Neural crest cell (in vitro differentiated cells): ENCODE measurements at places on chromosomes 6 and 20. TPM values are rescaled to one million over a fixed set of nuclear protein-coding genes. Genes with fewer than 3 reads are reported as not detected.

DNA sequence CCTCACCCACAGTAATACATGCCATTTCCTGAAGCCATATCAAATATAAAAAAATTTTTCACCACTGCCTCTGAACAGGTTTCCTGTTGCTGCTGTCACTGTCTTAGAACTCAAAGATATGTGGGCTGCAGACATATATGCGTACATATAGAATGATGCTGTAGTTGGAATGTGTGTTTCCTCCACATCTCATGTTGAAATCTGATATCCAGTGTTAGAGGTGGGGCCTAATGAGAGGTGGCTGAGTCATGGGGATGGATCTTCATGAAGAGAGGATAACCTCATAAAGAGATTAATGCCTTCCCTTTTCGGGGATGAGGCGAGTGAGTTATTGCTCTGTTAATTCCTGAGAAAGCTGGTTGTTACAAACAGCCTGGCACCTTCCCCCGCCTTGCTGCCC is 7.7 kb upstream of the SCP2D1 start:
- no peak overlapping the region for H3K4me3 ChIP-seq
- no peaks in the 10 kb centered on the region for H3K4me1 ChIP-seq
- H3K27ac ChIP-seq: peak overlapping the region; percentile 50
- no peak for DNase-seq
- H3K36me3 ChIP-seq: no peaks in the 10 kb centered on the region

DNA sequence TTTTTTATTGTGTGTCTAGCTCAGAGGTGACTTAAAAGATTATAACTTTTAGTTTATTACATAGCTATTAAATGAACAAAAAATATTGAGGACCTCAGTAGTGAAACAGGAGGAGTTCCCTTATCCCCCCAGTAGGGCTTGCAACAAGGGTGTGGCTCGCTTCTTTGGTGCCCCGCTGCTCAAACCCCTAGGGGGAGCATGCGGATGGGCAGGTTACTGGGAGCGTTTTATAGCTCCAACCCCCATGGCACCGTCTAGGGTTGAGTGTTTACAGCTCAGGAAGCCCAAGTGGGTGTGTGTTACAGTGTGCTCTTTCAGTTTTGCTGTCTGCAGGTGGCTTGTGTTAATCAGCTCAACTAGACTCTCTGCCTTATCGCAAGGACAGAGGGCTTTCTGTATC is 1513.7 kb downstream of the GRIK2 start:
- DNase-seq: no peak
- H3K4me3 ChIP-seq: no peak overlapping the region
- H3K27ac ChIP-seq: no peak overlapping the region
- H3K4me1 ChIP-seq: no peaks in the 10 kb centered on the region
- no peaks in the 10 kb centered on the region for H3K36me3 ChIP-seq
- H3K27me3 ChIP-seq: no peaks in the 10 kb centered on the region

DNA sequence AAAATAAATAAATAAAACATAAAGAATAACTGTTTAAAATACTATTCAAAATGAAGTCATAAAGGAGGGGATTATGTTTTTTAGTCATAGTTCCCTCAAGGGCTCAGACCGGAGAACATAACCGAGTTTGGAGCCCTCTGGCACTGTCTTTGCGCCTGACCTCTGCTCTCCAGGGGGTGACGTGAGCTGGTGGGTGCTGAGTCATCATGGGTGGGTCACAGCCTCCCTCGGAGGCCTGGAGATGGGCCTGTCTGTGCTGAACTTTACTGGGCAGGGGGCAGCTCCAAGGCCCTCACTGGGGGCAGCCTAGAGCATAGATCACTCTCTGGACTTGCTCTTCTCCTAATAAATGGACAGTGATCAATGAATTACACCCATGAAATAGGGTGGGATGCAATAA is 3.1 kb upstream of the MAVS start:
- peak overlapping the region; percentile 96 for H3K27ac ChIP-seq
- no peaks in the 10 kb centered on the region for H3K27me3 ChIP-seq
- H3K36me3 ChIP-seq: no peaks in the 10 kb centered on the region
- H3K4me3 ChIP-seq: peak overlapping the region; percentile 61

Gene SMOC2
- 0.14 and 0.23 TPM in 2 replicates for total RNA-seq

Gene GABRR1
- total RNA-seq: 0.12 TPM in 1 of 2 replicates, not detected in the other

Gene ID1
- total RNA-seq: 4.3 and 5.8 TPM in 2 replicates

Gene KIAA1755
- 8.6 and 9.5 TPM in 2 replicates for total RNA-seq

Gene ULBP1
- 2.3 and 2.5 TPM in 2 replicates for total RNA-seq
